NCI-H2081 (cell line): ENCODE measurements at places on chromosomes 3 and 15.

DNA sequence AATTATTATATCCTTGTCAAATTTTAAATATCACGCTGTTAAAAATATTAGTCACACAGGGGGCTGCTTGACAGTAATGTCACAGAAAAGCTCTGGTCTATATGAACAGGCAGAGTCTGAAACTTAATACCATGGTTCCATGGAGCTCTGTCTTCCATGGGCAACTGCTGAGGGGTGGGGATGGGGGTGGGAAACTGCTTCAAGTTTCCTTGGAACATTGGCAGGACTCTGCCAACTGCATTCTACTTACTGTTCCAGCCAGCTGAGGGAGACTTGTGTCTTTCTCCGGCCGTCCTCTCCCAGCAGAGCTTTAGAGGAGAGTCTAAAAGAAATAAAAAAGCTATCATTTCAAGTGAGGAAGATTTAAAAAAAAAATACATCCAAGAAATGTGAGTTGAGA, 348.7 kb downstream of the ZIC1 start:
- no peak for DNase-seq

DNA sequence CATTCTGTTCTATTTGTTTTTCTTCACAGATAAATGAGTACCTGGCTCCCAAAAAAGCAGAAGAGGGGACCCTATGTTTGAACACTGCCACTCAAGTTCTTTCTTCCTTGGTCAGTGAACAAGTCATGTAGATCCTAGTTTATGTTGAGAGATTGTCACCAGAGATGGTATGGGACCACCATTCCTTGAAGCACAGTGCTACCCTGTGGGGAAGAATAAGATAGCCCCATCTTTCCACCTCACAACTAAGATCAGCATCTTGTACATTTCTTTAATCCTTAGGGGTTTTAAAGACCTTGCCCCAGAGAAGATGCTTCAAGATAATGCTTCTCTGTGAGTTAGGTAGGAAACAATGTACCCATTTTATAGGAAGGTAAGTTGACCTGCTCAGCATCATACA, 233.5 kb upstream of the WNT5A start:
- DNase-seq: no peak

DNA sequence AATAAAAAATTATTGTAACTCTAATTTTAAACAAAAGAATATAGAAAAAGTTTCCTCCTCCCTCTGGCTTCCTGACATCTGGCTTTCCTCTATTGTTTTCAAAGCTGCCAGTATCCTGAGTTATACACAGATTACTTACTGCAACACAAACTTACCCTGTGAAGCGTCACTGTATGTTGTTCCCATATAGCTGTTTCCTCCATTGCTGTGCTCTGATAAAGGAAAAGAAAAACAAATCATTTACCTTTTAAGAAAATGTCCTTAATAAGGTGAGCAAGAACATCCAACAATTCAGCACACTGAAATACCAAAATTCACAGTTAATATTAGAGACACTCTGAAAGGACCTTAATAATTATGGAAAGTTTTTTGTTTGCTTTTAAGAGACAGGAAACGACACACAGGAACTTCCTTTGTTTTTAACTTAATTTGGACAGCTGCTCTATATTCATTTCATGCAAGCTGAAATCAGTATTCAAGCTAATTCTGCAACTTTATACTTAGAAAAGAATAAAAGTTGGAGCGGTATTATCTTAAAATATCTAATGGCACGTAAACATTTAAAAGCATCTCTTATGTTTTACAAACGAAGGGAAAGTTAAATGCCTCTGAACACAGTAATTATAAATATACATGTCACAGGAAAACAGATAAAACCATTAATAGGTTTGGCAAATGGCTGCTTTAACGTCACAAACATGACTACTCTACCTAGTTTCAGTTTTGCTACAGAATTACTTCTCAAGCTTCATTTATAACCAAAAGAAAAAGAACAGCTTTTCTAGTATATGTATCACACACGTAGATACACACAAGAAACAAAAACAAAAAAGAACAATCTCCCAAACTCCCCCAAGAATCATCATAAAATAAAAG, 21.5 kb downstream of the TJP1 start:
- DNase-seq: no peak

DNA sequence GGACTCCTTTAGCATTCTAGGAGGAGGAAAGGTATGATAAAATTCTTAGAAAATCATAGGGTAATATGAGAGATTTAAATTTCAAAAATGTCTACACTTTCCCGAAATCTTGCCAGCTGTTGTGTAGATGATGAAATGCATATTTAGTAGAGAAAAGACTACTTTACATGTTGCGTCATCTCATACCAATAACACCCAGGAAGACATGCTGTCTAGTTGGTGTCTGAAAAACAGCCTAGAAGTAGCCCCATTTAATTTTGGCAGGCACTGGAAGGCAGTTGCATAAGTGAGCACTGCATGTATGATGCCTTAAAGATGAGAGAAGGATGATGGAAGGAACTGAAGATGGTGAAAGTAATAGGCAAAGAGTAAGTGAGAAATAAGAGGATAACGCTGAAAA, 310.5 kb upstream of the TPM1 start:
- DNase-seq: no peak
